ENCODE measurements at places on chromosomes 1 and 21.

DNA sequence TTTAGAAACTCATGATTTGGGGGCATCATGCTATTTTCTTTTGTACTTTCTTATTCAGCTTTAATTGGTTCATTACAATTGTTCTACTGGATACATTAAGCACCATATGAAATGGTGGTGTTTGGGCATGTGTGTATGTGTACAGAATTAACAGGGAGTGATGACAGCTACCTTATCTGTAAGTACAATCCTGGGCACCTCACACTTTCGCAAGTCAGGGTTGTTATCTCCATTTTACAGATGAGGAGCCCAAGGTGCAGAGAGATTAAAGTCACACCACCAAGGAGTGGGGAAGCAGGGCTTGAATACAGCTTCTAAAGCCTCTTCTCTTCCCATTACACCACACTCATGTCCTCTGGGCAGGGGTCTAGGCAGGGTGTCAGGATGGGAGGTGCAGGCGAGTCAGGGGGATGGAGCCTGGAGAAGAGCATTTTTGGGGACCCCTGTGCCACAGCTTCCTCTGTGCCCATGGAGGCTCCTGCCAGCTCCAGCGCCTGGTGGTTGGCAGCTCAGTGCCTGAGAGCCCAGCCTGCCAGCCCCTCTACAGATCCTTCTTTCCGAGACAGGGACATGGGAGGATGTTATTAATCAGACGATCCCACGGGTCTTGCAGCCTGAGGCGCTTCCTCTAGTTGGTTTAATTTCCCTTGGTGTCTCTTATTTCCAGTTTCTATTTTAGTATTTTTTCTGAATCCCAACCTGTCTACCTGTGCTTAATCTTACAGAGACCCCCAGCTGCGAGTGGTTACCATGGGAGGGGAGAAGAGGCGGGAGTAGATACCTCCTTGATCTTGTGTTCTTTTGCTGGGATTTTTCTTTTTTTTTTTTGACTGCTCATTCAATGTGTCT lies 126.2 kb upstream of the CD34 start:
- DNase-seq: no peak

- DNase-seq: no peak
These were observed 54.0 kb downstream of the OLFML3 start for GRCh38 chr1:114033216-114033706.

- DNase-seq: no peak
These were observed 70.0 kb downstream of the LUZP1 start for GRCh38 chr1:23098463-23099170.

DNA sequence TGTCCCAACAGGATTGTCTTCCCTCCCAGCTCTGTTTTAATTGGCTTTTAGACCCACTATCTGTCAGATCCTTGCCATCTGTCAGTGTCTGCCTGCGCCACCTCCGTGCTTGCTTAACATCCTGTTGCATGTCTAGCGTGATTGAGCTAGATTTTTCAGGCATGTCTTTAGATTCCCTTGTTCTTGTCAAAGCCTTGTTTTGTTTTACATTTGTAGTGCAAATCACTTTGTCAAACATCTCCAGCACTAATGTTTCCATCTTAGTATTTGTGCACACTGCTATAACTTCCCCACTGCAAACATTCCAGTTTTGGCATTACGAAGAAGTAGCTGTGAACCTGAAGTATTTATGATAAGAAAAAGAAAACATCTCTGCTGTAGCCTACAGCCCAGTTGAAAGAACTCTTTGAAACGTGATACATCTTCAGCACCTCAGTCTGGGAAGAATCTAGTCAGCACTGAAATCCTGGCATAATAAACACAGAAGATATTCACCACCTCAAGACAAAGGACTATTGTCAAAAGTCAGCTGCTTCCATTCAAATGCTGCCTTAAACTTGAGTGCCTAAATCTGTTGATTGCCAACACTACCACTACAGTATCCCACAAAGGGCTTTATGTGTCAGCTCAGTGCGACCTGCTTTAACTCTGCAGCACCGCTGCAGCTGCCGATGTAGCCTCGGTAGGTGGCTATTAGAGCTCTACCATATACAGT lies 105.0 kb downstream of the FNBP1L start:
- DNase-seq: no peak

DNA sequence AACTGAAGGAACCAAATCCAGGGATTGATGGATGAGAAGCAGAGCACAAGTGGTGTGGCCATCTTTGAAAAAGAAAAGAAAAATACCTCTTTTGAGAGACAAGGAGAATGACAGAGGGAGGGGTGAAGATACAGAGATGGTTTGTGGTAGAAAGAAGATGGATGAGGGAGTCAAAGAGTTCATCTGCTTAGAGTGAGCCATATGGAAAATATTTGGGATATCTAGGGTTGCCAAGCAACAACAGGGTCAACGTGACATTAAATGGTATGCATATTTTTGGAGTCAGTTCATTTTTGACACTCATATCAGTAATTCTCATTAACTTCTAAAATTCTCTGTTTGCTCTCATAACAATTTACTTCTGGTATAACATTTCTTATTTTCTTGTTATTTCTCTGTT lies 50.7 kb downstream of the MACF1 start:
- no peak for DNase-seq

DNA sequence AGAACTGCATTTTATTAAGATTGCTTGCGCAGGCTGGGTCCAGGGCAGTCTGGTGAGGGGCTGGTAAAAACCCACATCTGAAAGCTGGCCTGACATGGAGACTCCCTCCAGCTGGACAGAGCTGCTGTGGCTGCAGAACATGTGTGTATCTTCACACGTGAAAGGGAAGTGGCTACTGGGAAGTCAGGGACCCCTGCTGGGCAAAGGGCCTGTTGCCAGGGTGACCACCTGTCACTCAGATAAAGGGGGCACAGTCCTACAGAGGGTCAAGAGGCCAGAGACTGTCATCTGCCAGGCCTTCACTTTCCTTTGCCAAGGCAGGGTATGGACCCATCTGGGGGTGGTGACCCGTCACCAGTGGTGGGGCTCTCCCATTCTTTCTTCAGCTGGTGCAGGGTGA lies 17.5 kb downstream of the NKAIN1 start:
- no peak for DNase-seq

DNA sequence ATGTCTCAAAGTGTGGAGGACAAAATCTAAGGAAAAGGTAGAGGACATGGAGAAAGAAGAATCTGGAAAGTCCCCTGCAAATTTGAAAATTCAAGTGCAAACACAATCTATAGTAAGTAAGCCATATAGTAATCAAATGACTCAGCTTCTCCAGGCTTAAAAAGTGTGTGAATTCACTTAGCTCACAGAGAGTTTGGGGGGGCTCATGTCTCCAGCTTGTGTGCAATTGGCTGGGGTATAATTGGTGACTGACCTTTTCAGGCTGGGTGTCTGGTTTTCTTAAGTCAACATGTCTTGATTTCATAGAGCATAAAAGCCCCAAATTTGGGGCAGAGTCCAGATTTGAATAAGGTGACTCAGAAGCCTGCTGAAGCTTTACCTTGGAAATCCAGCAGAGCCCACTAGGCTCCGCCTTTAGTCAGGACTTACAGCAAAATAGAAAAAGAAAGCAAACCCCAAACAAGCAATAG lies 8.6 kb downstream of the CLDN14 start:
- DNase-seq: no peak

GRCh38 chr21:46509741-46510502 lies 51.2 kb downstream of the DIP2A start:
- DNase-seq: no peak

DNA sequence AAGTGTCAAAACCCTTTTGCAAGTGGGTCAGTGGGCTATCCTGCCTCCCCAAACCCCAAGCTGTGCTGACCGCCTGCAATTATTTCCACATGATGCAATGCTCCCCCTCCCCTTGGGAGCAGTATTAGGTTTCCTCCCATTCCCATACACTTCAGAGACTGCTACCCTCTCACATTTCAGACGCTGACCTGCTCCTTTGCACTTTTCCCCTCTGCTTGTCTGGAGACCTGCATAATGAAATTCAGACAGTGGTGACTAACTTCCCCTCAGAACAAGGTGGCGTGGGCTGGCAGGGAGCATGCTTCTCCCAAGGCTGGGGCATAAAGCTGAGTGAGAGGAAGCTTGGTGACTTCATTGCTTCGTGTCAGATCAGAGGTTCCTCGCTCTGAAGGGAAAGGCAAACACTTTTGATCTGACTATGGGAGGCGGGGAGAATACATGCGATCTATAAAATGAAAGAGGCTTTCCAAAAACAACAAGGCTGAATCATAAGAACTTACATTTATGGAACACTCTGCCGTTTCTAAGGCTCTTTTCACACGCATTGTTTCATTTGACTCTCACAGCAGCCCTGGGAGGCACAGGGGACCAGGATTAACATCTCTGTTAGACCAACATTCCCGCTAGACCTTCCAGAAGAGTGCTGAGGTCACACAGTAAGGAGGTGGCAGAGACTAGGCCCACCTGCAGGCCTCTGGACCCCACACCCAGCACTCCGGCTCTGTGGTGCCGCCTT lies 27.5 kb upstream of the ROR1 start:
- no peak for DNase-seq

- no peak for DNase-seq
These were observed 173.3 kb upstream of the FOXD3 start for GRCh38 chr1:63148825-63149645.

All from heart left ventricle (tissue), 16 donors.